ENCODE measurements at places on chromosomes 1 and 21.

DNA sequence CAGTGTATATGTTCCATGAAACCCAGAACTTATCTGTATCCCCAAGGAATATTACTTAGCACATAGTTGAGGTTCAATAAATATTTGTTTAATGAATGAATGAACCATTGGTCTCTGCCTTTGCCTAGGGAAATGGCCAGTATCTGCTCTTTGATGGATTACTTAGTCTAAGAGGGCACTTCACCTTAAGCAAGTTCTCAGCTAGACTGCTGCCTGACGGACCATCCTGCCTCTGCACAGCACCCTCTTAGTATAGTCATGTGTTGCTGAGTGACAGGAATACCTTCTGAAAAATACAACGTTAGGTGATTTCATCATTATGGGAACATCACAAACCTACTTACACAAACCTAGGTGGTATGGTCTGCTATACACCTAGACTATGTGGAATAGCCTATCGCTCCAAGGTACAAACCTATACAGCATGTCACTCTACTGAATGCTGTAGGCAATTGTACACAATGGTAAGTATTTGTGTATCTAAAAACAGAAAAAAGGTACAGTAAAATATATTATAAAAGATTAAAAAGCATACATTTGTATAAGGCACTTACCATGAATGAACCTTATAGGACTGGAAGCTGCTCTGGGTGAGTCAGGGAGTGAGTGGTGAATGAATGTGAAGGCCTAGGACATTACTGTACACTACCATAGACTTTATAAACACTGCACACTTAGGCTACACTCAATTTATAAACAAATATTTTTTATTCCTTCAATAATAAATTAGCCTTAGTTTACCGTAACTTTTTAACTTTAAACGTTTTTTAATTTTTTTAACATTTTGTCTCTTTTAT, 83.7 kb upstream of the LRRC8D start:
- DNase-seq = no peak

DNA sequence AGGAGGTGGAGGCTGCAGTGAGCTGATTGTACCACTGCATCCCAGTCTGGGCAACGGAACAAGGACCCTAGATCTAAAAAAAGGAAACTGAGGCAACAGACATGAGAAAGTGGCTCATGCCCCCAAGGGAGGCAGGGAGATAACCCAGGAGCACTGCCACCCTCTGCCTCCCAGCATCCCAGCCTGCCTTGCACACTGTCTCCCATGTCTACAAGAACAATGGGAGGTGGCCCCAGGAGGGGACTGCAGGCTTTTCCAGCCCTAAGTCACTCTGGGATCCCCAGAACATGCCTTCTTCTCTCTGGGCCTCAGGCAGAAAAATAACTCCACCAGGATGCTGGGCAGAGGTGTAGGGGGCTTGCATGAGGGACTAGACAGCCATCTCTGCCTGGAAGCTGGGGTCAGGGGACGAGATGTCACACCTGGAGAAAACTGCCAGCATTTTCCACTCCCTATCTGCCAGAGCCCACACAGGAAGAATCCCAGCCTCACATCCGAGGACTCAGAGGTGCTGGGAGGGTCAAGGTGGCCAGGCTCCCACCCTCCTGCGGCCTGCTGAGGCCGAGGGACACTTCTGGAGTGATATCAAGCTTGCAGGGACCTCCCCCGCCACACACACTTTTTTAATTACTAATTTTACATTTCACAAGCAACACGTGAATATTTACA, 21.4 kb downstream of the RUNX3 start:
- no peak for DNase-seq

- no peak for DNase-seq
These were observed 20.4 kb upstream of the GNG12 start for GRCh38 chr1:67853704-67854103.

GRCh38 chr1:42318601-42319000, 16.4 kb downstream of the FOXJ3 start:
- no peak for DNase-seq

DNA sequence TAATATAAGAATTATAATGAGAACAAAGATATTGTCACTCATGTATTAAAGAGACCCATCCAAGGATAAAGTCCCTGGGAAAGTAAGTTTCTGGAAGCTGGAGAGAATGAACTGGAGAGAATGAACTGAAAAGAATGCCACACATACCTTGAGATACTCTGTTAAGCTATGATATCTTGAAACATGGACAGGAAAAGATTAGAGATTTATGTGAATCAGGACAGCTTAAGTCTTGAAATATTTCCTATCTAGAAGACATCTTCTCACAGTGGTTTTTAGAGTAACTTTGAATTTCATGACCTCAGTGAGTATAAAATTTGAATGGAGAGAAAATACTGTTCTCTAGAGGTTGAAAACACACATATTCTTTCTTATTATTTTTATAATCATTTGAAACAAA, 201.3 kb upstream of the HMCN1 start:
- no peak for DNase-seq

GRCh38 chr1:215005078-215005477, 77.5 kb upstream of the KCNK2 start:
- no peak for DNase-seq

DNA sequence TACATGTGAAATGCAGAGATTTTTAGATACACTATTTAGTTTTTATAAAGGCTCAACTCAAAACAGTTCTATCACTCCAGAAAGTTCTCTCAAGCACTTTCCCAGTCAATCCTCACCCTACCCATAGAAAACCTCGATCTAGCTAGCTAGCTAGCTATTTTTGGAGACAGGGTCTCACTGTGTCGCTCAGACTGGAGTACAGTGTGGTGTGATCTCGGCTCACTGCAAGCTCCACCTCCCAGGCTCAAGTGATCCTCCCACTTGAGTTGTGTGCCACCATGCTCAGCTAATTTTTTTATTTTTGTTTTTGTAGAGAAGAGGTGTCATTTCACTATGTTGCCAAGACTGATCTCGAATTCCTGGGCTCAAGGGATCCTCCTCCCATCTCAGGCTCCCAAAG, 236.9 kb downstream of the RERE start:
- DNase-seq = no peak

DNA sequence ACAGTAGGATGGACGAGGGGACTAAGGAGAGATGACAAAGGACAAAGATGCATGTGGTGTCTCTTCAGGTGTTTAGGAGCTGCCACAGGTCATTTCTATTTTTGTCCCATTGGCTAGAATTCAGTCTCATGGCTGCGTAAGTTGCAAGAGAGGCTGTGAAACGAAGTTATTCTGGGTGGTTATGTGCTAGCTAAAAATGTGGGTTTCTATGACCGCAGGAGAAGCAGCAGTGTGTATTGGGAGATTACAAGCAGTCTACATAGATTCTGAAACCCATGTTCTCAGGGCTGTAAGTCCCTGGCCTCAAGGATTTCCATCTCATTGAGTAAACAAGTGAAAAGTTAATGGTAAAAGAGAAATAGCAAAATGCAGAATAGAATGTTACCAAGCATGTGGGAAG, 110.7 kb downstream of the SPATA46 start:
- no peak for DNase-seq

DNA sequence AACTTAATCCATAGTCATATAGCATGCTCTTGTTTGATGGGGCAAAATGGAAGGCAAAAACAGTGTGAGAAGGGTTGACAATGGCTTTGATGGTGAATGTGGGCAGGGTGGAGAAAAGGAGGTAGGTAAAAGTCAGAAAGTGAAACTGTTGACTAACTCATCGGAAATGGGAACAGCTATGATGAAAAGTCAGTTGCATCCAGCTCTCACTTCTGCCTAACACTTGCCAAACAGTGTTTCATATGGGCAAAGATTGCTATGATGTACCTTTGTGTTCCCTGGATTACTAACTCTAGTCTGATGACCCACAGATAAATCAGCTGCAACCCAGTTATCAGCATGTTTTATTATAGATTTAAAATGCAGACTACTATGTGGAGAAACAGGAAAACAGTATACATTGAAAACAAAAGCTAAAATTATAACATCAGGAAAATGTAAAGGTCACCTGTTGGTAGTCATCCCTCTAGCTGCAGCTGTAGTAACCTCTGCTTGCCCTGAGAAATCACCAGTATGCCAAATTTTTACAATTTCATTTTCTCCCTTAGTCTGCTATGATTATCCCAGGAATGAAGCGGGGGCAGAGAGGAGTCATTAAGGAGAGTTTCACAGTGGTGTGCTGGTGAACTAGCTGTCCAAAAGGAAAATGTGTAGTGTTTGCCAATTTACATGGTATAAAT, 11.7 kb downstream of the TNFSF18 start:
- DNase-seq = no peak

GRCh38 chr1:24596401-24596880, 40.6 kb downstream of the NCMAP start:
- DNase-seq = no peak

- DNase-seq = no peak
These were observed 17.5 kb upstream of the CLDN8 start for GRCh38 chr21:30233228-30234020.
